SHP77 (cell line): ENCODE measurements at places on chromosomes 5 and 9.
A peak's percentile ranks its signal among the peaks of the same experiment; 100 is the strongest.

DNA sequence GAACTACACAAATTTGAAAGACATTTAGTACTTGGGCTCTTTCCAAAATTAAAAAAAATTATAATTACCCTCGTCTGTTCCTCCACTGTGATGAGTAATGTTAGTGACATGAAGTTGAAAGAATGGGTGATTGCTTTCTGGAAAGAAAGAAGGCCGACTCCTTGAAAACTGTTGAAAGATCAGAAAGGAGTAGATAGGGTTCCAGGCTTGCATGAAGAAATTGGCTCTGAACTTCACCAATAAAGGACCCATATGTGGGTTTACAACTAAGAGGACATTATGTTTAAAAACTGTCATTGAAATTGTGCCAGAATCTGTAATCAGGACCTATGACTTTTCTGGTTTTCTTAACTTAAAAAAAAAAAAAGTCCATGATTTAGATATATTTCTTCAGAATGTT lies 20.7 kb upstream of the MOCS2 start:
- no peak for DNase-seq

GRCh38 chr5:145697251-145697990 lies 137.7 kb downstream of the PRELID2 start:
- DNase-seq, result peak; percentile 14

DNA sequence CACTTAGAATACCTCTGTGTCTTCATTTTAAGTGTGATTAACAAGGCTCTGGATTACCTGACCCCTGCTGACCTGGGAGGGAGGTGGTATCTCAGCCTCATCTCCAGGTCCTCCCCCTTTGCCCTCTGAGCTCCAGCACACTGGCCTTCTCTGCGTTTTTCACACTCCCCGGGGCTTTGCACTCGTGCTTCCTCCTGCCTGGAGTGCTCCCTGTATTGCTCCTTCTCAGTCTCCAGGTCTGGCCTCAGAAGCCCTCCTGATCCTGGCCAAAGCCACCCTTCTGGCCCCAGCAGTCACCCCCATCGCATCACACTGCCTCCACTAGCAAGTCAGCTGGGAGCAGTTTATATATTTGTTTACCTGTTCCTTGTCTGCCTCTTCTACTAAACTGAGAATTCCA lies 13.6 kb upstream of the NEUROG1 start:
- DNase-seq, result no peak

GRCh38 chr5:81826128-81826527 lies 75.2 kb upstream of the SSBP2 start:
- DNase-seq, result no peak

DNA sequence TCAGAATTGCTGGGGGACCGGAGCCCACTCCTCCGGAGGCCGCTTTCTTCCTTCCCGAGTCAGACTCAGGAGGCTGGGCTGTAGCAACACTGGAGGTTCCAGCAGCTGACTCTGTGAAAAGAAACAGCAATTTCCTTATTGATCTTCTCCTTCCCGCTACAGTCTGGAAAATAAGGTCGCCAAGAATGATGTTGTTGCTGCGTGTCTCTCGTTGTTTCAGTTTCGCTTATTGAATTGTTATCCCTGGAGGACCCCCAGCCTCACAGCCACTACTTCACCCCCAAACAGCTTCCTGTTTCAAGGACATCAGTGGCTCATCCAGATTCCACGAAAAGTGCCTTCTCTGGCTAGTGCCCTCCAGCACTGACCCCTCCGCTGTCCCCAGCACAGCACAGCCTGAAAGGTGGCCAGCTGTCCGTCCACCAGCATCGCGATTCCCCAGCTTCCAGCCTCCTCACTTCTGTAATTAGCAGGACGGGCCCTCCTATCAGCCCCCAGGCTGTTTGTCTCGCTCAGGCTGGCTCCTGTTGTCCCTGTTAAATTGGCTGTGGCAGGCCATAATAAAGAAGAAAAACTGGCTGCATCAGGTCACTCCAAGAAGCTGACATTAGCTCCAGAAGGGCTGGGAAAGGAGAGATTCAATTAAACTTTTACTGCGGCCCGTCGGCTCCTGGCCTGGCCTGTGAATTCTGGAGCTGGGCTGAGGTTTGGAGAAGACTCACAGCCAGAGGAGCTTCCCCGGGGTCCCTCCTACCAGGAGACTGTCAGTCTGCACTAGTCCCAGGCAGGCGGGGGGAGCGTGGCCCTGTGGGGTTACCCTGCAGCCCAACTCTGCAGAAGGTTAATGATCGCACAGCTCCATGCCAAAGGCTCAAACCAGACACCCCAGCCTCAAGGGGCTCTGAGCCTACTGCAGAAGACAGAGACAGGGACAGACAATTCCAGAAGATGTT lies 40.5 kb downstream of the OLFM1 start:
- no peak for DNase-seq

DNA sequence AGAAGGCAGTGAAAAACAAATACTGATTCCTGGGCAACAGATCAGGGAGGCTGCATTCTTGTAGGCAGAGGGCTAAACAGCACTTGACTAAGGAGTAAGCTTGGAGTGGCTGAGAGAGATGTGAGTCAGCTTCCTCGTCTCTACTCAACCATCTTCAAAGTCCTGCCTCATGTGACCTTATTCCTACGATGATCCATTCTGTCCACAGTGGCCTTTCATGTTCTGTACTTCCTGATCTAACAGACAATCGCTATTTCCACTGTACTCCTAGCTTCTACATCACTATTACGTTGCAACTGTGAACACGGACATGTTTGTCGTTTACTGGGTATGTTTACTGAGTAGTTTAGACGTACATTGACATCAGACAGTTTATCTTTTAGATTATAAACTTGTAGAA lies 365.4 kb downstream of the ARL15 start:
- DNase-seq, result no peak

GRCh38 chr5:158382473-158382872 lies 523.5 kb upstream of the CLINT1 start:
- DNase-seq, result no peak
